ENCODE measurements at places on chromosomes 2 and 18.

- no peak for DNase-seq
These were observed 628.6 kb upstream of the ID2 start for GRCh38 chr2:8053216-8053615.

GRCh38 chr2:45458909-45459563, 152.0 kb downstream of the SRBD1 start:
- no peak for DNase-seq

GRCh38 chr2:201128933-201129505, 13.1 kb downstream of the CFLAR start:
- DNase-seq, result peak; percentile 51

GRCh38 chr18:9469685-9470084, 5.6 kb upstream of the RALBP1 start:
- no peak for DNase-seq

- DNase-seq, result no peak
These were observed 696 bp downstream of the EMX1 start for GRCh38 chr2:72917877-72918553.

DNA sequence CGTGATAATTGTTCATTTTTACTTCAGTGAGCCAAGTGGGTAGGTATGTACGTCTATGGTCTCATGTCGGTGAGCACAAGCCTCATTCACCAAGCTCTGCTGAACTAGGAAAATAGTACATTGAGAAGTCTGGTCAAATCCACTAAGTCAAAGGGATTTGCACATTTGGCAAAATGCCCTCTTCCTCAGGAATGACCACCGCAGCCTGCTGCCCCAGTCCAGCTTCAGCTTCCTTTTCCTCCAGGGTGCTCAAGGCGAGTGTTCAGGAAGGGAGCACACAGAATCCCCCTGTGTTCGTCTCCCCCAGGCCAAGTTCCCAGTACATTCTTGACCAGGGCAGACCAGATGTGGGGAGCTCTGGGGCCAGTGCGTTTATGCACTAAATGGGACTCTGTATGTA, 23.0 kb downstream of the TCF7L1 start:
- DNase-seq, result no peak

DNA sequence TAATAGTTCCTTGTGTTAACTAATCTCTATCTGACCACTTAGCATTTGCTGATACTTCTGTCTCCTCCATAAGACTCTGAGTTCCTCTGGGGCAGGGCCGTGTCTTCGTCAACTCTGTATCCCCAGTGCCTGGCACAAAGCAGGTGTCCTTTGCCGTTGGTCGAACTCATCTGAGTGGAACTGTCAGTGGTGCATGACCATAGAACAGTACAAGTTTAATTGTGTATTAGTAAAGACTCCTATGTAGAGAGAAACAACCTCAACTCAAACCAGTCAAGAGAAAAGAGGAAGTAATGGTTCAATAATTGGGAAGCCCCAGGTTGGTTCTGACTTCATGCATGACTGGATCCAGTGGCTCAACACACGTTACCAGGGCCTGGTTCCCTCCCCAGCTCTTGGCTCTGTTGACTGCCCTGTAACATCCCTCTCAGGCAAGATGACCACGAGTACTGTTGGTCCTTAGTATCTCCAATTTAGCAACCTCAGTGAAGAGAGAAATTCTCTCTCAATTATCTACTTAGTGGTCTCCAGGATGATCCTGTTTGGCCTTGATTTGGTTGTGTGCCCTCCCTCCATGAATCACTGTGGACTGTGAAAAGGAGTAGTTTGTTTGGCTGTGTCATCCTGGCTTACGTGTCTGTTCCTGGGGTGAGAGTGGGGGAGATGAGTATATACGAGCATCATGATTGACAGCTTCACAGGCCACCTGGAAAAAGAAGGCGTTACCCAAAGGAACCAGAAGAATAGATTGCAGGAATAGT, 58.5 kb upstream of the MSH6 start:
- DNase-seq, result no peak

DNA sequence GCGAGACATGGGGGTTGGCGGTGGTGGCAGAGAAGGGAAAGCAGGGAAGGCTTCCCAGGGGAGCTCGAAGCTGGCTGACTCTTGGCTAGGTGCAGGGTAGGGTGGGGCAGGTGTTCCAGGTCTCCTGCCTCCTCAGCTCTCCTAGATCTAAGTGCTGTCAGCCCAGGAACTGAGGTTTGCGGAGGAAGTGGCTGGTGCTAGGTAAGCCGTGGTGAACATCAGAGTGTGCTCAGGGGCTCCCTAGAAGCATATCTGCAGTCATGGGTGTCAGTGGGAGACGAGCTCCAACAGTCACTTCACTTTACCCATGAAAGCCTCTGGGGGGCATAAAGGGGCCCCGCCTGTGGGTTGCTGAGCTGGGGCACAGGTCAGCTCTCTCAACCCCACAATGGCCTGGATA, 34.1 kb downstream of the ARHGEF4 start:
- no peak for DNase-seq

GRCh38 chr2:227816507-227817294, 3.1 kb downstream of the CCL20 start:
- no peak for DNase-seq

DNA sequence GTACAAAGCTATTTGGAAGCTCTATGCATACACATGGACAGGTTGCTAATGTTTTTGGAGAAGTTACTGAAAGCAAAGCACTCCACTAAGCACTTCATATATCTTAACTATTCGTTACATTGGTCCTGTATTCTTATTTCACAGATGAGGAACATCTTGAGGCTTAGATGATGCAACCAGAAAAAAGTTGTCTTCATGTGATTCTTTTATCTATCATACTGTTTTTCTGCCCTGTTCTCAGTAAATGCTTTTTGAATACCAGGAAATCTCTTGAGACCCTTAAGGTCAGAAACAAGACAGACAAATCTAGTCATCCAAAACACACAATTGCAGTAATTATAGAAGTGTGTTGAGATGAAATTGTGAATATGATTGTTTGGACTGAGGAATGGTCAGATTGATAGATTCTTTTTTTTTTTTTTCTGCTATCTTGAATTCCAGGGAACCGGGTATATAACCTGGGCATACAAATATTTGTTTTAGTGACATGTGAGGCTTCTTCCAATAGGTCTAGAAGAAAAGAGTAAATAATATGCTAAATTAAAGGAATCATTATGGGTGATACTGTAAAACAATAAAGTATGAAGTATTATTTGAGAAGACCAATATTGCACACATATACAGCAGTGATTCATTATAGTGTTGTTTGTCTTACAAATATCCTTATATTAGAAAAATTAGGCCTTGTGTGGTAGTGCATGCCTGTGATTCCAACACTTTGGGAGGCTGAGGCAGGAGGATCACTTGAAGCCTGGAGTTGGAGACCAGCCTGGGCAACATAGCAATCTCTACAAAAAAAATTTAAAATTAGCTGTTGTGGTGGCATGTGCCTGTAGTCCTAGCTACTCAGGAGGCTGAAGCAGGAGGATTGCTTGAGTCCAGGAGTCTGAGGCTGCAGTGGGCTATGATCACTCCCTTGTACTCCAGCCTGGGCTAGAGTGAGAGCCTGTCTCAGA, 33.7 kb downstream of the EHBP1 start:
- no peak for DNase-seq

DNA sequence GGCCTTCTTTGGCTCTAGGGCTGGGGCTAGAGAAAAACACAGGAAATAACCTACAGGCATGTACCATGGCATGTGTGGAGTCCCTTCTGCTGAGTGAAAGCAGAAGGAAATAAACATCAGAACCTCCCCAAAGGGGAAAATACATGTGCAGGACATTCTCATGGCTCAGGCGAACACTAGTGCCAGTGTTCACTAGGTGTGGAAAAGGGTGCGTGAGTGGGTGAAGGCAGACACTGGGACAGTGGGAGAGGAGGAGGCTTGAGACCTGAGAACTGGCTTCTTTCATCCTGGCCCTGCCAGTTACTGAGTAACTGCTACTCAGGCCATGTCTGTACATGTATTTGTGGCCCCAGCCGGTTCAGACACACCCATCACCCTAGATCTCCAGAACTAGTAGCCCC, 268.2 kb downstream of the PRKCE start:
- DNase-seq, result no peak

DNA sequence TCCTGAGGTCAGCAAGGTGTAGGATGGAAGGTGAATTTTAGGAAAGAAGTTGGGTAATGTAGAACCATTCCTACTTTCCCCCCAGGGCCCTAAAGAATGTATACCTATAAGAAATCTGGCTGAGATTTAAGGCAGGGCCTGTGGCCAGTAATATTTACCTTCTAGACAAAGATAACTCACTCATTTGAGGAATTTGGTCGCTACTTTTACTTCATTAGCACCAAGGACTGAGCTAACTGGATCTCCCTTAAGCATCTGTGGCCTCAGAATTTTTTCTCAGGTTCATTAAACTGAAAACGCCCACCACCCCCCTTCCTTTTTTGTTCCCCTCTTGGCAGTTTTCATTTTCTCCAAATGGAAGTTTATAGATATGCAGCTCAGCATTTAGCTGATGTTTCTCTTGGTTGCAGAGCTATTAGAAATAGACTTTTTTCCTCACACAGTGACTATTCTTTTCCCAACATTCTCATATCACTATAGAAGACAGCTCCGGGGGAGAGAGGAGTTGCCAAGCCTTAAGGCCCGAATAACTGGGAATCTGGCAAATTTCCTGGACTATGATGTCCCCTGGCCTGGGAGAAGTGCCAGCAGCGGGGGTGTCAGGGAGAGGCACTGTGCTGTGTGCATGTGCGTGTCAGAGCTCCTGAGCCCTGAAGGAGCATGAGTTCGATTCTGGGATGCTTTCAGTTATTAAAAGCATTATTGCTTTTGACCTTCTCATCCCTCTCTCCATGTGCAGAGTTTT, 310.9 kb downstream of the PRKCE start:
- DNase-seq, result no peak

DNA sequence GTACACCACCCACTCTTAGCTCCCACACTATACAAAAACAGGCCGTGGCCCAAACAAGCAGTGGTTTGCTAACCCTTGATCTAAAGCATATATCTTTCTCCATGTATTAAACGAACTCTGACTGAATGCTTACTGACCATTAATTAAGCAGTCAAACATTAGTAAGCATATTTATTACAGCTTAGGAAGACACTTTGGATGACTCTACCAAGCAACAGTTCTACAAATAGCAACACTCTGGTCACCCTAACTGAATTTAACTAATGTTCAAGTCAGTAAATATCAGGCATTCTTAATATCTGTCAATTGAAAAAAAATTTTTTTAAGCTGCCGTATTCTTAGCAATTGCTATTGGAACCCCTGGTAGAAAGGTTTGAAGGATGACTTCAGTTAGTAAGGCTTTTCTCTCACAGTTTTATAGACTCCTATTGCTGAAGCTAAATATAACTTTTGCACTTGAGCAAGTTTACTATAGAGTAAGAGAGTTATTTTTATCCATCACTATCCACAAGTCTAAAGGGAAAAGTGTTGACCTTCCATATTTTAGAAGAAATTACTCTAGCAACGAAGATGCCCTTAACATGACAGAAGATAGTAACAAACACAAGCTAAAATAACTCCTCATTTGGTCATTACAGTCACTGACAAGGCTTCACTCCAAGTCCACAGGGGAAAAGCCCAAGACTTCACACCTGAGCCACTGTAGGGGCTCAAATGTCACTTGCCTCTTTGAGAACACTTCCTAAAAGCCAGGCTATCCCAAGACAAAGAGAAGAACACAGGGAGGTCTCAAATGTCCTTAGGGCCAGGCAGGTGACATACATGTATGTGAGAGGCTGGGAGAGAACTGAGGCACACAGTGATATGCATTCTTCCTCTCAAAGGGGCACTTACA, 74.4 kb downstream of the RTN4 start:
- no peak for DNase-seq

DNA sequence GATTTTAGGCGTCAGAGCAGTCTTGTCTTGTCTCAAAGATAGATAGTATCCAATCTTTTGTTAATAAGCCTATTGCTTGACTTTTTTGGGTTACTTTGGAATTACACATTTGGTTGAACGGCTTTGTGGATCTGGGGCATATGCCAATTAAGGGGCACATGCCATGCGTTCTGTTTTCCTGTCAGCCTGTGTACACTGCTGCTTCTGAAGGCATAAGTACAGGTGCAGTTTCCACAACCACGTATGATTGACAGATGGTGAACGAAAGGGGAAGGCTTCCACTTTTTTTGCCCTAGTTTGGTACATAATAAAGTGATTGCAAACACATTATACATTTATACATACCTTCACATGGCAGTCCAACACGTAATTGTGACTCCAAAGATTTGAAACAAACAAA, 102.3 kb downstream of the RAPH1 start:
- no peak for DNase-seq

DNA sequence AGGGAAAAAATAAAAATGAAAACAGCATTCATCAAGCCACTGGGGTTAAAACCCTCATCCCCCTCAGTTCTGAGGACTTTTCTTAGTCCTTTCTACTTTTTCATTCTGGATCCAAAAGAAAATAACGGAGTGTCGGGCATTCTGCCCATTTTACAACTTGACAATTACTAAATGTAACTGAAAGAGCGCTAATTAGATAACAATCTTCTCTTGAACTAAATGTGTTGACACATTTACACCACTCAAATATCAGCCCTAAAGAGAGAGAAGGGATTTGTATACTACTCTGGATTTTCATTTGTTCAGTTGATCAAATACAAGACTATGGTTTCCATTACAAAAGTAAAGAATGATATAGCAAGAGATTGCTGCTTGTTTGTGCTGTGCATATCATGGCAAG, 27.5 kb downstream of the ABCA12 start:
- no peak for DNase-seq

GRCh38 chr2:213251618-213252017, 32.6 kb upstream of the SPAG16 start:
- no peak for DNase-seq

GRCh38 chr18:71027531-71027930, 738.7 kb downstream of the SOCS6 start:
- no peak for DNase-seq

DNA sequence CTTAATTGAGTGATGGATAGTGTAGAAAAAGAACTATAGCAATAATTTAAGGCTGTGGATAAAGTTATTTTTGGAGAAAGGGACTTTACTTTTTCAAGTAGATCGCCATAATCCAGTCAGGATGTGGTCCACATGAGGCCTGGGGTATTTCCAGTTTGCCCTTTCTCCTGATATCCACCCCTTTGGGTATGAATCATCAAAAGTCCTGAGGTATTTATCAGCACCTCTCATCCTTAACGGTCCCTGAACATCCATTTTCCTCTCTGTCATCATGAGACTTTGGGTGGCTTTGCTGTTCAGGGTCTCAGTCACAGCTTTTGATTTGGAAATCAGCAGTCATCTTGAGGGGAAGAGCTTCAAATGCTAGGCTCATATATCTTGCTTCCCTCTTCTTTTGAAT, 39.3 kb upstream of the ELAC1 start:
- DNase-seq, result no peak

- DNase-seq, result no peak
These were observed 37.1 kb downstream of the FAM161A start for GRCh38 chr2:61816480-61817355.

GRCh38 chr2:148172131-148172753, 151.4 kb downstream of the MBD5 start:
- no peak for DNase-seq

- DNase-seq, result peak; percentile 82
These were observed 208.0 kb downstream of the TFCP2L1 start for GRCh38 chr2:121076885-121077549.

GRCh38 chr2:111222204-111222866, 101.6 kb downstream of the BCL2L11 start:
- no peak for DNase-seq
